ENCODE measurements at places on chromosomes 1 and 21.

- DNase-seq = no peak
Observed at GRCh38 chr1:47688461-47689296, 250.8 kb downstream of the FOXD2 start.

GRCh38 chr1:17851056-17851455 lies 95.9 kb downstream of the ACTL8 start:
- DNase-seq = peak; percentile 15

- DNase-seq = no peak
Observed at GRCh38 chr1:1037366-1038327, 17.7 kb downstream of the AGRN start.

DNA sequence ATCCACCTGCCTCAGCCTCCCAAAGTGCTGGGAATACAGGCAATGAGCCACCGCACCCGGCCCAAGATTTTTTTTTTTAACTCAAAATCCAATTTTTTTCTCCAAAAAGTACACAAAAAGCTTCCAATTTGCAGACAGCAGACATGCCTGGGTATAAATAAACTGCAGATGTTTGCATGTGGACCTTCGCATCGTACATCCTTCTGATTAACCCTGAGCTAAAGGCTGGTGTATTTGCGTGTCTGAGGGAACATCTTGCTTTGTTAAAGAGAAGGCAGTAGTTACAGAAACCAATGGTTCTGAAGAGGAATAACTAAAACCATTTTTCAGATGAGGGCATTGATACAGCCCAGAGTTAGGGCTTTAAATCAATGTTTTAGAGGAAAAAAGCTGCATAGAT lies 12.7 kb downstream of the BCAR3 start:
- no peak for DNase-seq

DNA sequence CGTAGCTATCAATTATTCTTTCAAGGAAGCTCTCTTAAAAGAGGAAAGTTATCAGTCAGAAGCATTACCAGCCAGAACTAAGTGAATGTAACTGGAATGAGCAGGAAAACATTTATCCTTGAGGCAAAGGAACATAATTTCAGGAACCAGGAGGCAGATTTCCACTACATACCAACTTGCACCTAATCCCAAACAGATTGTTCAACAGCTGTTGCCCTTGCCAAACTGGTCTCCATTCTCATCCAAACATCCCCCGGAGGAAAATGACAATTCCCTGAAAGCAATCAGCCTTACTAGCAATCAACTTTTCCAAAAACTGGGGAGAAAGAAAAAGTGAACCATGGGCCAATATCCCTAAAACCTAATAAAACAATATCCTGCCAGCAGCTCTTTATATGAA lies 35.0 kb downstream of the ENAH start:
- DNase-seq = no peak

GRCh38 chr1:178518894-178519293 lies 6.0 kb downstream of the TEX35 start:
- DNase-seq = no peak

GRCh38 chr1:244896550-244896949 lies 32.2 kb upstream of the HNRNPU start:
- peak; percentile 61 for DNase-seq

GRCh38 chr21:33254766-33255165 lies 11.4 kb upstream of the IL10RB start:
- DNase-seq = no peak

DNA sequence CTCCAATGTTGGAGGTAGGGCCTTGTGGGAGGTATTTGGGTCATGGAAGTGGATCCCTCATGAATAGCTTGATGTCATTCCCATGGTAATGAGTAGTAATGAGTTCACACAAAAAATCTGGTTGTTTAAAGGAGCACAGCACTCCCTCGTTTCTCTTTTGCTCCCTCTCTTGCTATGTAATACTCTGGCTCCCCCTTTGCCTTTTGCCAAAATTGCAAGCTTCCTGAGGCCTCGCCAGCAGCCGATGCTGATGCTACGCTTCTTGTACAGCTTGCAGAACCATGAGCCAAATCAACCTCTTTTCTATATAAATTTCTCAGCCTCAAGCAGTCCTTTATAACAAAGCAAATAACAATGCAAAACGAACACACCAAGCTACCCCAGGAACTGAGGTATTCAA lies 80.9 kb downstream of the LHX9 start:
- no peak for DNase-seq

GRCh38 chr1:168081373-168082007 lies 55.2 kb downstream of the GPR161 start:
- DNase-seq = peak; percentile 97

DNA sequence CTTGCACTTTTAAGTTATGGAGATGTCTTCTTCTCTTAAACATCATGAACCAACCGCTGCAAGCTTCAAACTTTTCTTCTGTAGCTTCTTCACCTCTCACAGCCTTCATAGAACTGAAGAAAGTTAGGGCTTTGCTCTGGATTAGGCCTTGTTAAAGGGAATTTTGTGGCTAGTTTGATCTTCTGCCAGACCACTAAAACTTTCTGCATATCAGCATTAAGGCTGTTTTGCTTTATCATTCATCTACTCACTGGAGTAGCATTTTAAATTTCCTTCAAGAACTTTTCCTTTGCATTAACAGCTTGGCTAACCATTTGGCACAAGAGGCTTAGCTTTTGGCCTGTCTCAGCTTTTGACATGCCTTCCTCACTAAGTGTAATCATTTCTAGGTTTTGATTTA lies 43.0 kb upstream of the RGL1 start:
- peak; percentile 35 for DNase-seq

DNA sequence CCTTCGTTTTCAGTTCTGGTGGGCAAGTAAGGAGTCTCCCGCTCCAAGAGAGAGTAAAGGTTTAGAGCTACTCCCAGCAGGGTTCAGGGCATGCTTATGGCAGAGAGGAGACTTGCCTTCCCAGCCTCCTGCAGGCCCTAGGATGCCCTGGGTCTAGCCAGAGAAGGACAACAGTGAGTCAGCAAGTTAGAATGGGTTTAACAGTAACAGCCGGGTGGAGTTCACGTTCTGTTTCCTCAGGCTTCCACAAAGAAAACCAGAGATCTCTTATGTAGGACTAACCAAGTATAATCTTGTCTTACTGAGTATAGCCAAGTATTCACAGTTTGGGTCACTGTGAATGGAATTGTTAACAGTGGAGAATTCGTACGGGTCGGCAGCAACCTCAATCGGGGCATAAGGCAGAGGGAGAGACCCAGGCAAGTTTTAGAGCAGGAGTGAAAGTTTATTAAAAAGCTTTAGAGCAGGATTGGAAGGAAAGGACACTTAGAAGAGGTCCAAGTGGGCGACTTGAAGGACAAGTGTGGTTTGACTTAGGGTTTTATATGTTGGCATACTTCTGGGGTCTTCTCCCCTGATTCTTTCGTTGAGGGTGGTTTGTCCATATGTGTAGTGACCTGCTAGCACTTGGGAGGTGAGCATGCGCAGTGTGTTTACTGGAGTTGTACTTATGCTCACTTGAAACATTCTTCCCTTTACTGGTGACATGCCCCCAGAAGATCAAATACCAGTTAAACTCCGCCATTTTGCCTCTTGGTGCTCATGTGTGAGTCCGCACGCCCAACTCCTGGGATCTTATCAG lies 4.5 kb downstream of the OVAAL start:
- peak; percentile 45 for DNase-seq

DNA sequence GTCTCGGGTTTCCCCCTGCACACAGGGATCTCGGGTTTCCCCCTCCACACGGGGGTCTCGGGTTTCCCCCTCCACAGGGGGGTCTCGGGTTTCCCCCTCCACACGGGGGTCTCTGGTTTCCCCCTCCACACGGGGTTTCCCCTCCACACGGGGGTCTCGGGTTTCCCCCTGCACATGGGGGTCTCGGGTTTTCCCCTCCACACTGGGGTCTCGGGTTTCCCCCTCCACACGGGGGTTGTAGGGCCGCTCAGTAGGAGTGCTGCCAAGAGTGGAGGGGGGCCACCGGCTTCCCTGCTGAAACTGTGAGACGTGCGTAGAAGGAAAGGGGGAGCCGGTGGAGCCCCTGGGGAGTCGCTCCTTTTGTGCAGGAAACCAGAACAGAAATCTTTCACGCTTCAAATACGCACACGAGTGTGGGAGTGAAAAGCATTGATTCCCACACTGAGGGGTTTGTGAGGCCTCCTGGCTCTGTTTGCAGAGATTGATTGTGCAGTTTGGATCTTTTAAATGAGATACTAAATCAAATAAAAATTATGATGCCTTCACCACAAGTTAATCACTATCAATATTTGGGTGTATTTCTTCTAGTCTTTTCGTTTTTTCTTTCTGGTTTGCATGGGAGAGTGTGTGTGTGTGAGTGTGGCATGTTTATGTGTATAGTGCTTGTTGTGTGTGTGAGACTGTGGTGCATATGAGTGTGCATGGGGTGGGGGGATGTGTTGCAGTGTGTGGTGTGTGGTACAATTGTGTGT lies 54.3 kb upstream of the TRAPPC10 start:
- DNase-seq = no peak

DNA sequence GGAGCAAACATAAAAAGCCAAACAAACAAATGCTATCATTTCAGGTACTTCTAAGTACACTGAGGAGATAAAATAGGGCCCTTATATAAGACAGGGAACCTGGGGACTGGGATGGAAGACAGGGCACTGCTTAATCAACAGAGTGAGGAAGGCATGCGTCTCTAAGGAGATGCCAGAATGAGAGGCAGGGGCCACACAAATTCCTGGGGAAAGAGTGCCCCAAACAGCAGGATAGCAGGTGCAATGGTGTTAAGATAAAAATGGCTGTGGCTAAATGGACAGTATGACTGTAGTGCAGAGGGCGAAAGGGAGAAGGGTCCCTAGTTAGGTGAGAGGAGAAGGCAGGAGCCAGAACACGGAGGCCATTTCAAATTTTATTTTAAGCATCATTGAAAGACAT lies 113.9 kb downstream of the ZBTB18 start:
- DNase-seq = no peak

DNA sequence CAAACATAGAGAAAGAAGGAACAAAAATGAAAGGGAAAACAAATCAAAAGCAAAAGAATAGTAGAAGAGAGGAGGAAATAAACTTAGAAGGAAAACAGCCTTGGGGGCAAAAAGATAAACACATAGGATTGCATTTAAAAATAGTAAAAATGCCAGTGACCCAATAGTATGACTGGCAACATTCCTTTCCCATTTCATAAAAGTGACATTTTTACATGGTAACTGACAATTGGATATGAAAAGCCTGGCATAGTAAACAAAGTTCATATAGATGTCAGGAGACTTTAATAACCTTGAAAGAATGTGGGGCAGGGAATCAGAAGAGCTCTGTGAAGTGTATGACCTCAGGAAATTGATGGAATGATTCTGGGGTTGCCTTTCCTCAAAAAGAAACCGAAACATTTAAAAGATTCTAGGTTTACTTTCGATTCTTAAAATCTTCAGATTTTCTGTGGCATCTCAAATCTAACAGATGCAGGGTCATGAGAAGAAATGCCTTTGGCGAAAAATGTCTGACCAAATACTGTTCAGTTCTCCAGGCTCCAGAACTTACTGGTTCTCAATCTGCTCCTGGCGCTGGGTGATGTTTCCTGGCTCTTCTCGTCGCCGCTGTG lies 33.7 kb downstream of the SPTA1 start:
- DNase-seq = no peak

- no peak for DNase-seq
Observed at GRCh38 chr21:46437096-46437498, 21.6 kb upstream of the DIP2A start.
